ENCODE measurements at places on chromosomes 12 and 14.

DNA sequence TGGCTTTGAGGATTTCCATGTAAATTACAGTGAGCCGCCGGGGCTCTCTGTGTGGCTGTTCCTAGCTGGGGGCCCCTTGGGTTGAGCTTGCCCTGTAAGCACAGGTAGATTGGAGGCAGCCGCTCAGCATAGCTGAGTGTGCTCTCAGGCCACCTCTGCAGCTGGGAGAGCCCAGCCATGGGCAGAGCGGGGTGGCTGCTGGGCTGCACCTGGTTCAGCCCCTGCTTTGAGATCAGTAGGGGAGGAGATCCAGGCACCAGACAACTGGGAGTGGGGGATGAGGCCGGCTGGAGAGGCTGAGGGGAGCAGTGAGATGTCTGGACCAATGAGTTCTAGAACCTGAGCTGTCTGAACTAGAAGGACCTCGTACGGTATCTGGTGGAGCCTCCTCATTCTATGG is 44.8 kb downstream of the CACNA1C start:
- no peak for DNase-seq

GRCh38 chr12:3976351-3976938 is 103.2 kb upstream of the PARP11 start:
- no peak for DNase-seq

DNA sequence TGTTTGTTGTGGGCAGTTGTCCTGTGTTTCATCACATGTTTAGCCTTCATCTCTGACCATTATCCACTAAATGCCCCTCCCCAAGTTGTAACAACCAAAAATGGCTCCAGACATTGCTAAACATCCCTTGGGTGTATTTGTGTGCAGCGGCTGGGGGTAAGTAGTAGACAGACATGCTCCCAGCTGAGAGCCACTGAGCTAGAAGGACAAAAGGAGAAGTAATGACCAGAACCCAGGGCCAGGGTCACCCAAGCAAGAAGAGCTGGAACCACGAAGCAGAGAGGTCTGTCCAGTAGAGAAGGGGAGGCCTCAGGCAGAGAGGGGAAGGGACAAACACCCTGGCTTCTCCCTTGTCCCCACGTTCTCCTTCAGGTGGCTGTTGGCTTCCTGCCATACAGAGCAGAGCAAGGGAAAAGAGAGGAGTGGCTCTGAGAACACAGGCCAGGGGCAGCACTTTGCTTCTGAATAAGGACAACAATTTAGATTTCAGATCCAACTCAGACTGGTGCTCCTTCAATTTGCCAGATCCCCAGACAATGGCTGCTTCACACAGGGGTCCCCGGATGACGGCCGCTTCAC is 55.2 kb downstream of the NDUFA12 start:
- DNase-seq = no peak

- DNase-seq = no peak
Measured at GRCh38 chr14:89836830-89837469, 117.6 kb downstream of the EFCAB11 start.

DNA sequence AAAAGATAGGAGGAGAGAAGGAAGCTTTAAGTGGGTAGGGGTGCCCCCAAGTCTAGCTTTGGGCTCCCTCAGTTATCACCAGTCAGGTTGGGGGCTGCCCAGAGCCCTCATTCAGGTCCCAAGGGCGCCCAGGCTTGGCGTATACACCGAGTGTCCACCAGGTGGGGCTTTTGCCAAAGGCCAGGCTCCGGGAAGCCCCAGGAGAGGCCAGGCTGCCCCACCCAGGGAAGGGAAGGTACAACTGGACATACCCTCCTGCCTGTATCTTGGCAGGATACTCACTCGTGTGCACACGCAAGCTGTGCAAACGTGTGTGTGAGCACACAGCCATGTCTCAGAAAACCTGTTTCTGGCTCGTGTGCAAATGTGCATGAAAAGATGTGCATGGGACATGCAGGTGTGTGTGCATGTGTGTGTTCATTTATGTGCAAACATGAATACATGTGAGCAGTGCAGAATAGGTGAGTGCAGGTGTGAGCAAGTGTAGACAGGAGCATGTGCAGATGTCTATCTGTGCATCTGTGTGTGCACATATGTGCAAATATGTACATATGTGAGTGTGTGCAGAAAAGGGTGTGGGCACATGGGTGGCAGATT is 103.9 kb upstream of the MYL2 start:
- DNase-seq = peak; percentile 13

GRCh38 chr12:53101931-53102781 is 1.1 kb upstream of the SOAT2 start:
- no peak for DNase-seq

- DNase-seq = no peak
Measured at GRCh38 chr14:95896498-95897135, 20.0 kb downstream of the TUNAR start.

DNA sequence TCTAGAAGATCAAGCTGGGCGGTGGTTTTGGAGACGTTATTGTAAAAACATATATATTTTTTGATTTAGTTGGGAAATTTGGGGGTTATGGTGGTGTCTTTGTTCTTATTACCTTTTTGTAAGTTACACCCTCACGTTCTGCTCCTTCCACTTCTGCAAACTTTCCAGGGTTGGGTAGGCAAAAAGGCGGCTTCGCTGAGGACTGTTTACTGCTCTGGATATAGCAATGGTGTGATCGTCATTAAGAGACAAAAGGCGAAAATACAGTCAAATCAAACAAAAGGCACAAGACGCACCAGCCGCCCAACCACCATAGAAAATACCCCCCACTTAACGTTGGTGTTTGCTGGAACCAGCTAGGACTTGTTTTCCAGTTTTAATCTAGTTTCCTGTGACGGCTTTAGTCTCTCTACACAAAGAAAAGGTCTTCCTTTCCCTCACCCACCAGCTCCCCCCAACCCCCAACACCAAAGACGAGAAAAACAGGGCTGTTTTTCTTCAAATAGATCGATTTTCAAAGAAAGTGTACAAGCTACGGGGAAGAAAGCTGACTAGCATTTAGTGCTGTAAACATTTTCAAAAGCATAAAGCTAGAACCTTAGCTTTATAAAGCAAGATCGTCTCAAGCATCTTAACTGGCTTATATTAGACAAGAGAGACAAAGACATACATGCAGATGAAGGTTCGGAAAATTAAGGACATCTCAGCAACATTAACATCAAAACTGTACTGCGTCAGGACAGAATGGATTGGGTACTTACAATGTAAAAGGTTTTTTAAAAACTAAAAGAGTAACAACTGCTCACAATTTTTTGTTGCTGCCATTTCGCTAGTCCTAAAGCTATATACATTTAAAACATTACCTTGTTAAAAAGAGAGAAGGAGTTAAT is 2.0 kb upstream of the SETD1B start:
- no peak for DNase-seq

- DNase-seq = no peak
Measured at GRCh38 chr12:118430516-118430915, 54.2 kb downstream of the SUDS3 start.

DNA sequence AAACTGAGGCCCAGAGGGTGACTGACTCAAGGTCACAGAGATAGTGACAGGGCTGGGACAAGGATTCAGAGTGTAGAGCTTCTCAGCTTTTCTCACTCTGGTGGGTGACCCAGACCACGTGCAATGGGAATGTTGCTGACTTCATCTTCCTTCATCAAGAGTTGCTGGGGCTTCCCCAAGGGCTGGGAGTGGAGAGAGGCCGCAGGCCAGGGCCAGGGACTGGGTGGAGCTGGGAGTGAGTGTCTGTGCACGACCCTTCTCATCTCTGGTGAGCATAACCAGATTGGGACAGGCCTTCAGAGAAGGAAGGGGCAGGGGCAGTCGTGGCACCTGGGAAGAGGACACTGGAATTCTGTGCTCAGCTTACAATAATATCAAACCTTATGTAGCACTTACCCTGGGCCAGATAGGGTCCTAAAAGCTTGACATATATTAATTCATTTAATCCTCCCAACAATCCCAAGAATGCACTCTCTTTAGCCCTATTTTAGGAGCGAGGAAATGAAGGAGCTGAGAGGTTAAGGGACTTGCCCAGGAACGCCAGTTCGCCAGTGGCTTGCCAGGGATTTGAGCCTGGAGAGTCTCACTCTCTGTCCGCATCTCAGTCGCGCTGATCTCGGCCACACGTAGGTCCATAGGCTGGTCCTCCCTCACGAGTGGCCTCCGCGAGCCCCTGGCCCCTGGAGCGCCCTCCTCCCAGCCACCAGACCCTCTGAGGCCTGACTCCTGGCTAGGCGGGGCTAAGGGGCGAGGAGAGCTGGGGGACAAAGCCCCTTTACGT is 15.8 kb downstream of the KRT18 start:
- DNase-seq = no peak

GRCh38 chr12:2058837-2059236 is 6.0 kb downstream of the CACNA1C start:
- DNase-seq = no peak

Data from activated CD8-positive, alpha-beta memory T cell treated with anti-CD3 and anti-CD28 coated beads for 4 hours (primary cell).